Activated CD8-positive, alpha-beta T cell treated with anti-CD3 and anti-CD28 coated beads for 36 hours (primary cell): ENCODE measurements at places on chromosomes 7 and 10. TPM values are rescaled to one million over a fixed set of nuclear protein-coding genes. Genes with fewer than 3 reads are reported as not detected.

- no peak for DNase-seq
Measured at GRCh38 chr10:36194276-36194675, 552.2 kb upstream of the FZD8 start.

DNA sequence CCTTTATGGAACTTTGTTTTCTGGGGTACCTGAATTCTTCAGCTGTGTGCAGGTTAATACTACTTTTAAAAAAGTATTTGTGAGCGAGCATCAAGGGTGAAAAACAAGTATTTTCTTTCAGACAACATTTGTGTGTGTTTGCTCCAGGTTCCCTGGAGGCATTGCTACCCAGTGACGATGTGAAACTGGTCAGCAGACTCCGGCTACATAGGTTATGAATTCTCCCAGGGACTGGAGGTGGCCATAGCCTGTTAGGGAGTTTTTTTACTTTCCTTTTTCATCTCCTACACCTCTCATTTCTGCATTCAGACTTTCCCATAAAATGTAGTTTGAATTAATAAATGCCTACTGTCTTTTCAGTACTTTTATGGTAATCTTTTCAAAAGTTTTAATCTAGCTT lies 7.6 kb downstream of the AKR1D1 start:
- DNase-seq, result no peak

DNA sequence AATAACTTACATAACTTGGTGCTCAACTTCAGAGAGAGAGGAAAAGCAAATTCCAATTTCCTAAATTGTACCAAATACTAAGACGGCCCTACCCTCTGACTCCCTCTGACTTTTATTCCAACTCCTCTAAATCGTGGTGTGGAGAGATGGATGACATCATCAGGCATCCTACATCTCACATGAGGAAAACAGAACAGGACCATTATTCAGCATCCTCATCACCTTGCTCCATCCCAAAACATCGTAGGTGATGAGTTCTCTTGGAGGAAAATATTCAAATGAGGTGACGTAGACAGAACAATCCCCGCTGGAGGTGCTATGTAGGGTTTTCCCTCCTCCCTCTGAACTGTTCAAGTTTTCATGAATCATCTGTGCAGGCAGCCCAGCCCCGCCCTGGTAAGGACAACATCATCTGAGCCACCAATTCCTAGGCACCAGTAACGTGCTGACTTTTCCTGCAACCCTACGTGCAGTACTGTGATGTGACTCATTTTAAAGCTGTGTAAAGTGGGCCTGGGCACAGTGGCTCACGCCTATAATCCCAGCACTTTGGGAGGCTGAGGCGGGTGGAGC lies 167.2 kb downstream of the CALN1 start:
- DNase-seq, result no peak

DNA sequence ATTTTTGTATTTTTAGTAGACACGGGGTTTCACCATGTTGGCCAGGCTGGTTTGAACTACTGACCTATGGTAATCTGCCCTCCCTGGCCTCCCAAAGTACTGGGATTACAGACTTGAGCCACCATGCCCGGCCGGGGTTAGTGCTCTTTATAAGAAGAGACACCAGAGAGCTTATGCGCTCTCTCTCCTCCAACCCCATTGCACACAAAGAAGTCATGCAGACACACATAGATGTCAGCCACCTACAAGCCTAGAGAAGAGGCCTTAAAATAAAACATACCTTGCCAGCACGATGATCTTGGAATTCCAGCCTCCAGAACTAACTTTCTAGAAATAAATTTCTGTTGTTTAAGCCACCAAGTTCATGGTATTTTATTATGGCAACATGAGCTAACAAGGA lies 10.0 kb upstream of the FAM53B start:
- no peak for DNase-seq

- DNase-seq, result no peak
Measured at GRCh38 chr10:66295602-66296001, 630.2 kb upstream of the LRRTM3 start.

- no peak for DNase-seq
Measured at GRCh38 chr10:127349737-127350136, 153.3 kb upstream of the INSYN2A start.

DNA sequence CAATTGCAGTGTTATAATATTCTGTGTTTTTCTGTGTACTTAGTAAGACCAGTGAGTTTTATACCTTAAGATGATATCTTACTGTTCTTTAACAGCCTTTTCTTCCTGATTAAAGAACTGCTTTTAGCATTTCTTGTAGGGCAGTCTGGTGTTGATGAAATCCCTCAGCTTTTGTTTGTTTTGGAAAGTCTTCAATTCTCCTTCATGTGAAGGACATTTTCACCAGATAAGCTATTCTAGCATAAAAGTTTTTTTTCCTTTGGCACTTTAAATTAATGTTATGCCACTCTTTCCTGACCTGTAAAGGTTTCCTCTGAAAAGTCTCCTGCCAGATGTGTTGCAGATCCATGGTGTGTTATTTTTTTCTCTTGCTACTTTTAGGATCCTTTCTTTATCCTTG lies 1059.8 kb downstream of the LRMDA start:
- DNase-seq, result no peak

GRCh38 chr10:99996671-99997648 lies 12.8 kb downstream of the DNMBP start:
- no peak for DNase-seq

Gene DYNC1I1
- total RNA-seq, result not detected

Gene CPN1
- total RNA-seq, result not detected

Gene CLCN1
- total RNA-seq, result not detected

Gene STAG3
- 15.8 TPM for total RNA-seq

Gene CARD11
- 103 TPM for total RNA-seq
